Posterior cingulate gyrus (tissue), 11 donors: ENCODE measurements at places on chromosomes 4 and X.

- no peak for DNase-seq
Observed at GRCh38 chr4:79357365-79357764, 31.5 kb upstream of the NAA11 start.

GRCh38 chrX:124328765-124329164 is 3.7 kb upstream of the TEX13D start:
- no peak for DNase-seq

DNA sequence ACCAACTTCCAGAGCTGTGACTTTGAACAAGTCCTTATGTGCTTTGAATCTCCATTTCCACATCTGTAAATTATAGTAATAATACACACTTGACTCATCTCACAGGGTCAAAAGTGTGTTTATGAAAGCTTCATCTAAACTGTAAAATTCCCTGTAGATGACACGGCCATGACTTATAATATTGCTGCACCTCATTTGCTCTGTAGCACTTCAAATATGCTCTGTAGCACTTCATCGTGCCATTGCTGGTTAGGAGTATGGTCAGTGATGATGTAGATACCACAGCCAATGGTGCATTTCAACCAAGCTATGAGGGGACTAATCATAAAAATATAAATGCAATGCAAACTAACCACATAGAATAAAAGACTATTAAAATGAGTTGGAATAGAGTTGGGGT is 318.6 kb downstream of the ANK2 start:
- DNase-seq: no peak

DNA sequence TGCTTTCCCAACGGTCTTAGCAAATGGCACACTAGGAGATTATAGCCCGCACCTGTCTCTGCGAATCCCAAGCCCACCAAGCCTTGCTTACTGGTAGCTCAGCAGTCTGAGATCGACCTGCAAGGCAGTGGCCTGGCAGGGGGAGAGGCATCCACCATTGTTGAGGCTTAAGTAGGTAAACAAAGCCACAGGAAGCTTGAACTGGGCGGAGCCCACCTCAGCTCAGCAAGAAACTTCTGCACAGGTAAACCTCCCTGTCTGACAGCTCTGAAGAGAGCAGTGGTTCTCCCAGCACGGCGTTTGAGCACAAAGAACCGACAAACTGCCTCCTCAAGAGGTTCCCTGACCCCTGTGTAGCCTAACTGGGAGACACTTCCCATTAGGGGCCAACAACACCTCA is 42.8 kb downstream of the BRWD3 start:
- no peak for DNase-seq

- DNase-seq: no peak
Observed at GRCh38 chr4:77797239-77797638, 21.9 kb downstream of the CNOT6L start.

- DNase-seq: peak; percentile 67
Observed at GRCh38 chr4:123996718-123997510, 600.3 kb downstream of the SPRY1 start.

- DNase-seq: no peak
Observed at GRCh38 chr4:54090804-54091623, 8.9 kb upstream of the GSX2 start.

DNA sequence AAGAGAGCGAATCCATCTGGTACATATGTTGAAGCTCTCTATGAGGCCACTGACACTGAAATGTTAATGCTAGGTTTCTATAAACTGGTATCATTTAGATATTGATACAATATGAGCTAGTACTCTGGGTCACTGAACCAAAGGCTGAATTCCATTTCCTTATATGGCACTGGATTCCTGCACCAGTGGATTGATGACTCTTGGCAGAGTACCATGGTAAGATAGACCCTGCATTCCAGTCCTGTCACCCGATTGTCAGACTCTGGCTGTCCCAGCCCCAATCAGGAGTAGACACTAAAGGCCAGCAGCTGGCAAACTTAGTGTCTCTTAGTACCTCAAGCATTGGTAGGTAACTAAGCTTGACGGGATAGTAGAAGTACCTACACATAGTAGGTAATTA is 44.0 kb upstream of the EOLA2 start:
- DNase-seq: no peak

- DNase-seq: no peak
Observed at GRCh38 chrX:147962476-147962875, 18.7 kb upstream of the FMR1NB start.

GRCh38 chr4:147463065-147463464 is 17.8 kb upstream of the EDNRA start:
- DNase-seq: no peak

GRCh38 chr4:161005746-161006145 is 1158.1 kb downstream of the FSTL5 start:
- no peak for DNase-seq

GRCh38 chr4:26010304-26010703 is 96.3 kb downstream of the SMIM20 start:
- DNase-seq: no peak

- no peak for DNase-seq
Observed at GRCh38 chr4:75345423-75345822, 168.8 kb downstream of the RCHY1 start.

DNA sequence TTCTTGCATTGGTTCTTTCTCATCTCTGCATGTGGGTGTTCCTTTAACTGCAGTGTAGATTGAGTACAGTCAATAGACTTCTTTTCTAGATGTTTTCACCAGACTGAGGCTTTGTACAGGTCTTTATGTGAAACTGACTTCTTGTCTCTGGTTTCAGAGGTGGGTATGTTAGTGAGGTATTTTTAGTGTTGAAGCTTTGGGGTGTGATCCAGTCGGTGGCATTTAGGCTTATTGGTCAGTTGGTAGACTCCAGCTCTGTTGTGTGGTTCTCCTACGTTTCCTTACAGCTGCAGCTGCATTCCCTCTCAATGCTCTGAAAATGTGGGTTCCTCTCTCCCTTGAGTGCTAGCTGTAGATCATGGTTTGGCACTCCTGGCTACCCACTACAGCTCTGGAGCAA is 21.3 kb upstream of the AMBN start:
- DNase-seq: no peak

DNA sequence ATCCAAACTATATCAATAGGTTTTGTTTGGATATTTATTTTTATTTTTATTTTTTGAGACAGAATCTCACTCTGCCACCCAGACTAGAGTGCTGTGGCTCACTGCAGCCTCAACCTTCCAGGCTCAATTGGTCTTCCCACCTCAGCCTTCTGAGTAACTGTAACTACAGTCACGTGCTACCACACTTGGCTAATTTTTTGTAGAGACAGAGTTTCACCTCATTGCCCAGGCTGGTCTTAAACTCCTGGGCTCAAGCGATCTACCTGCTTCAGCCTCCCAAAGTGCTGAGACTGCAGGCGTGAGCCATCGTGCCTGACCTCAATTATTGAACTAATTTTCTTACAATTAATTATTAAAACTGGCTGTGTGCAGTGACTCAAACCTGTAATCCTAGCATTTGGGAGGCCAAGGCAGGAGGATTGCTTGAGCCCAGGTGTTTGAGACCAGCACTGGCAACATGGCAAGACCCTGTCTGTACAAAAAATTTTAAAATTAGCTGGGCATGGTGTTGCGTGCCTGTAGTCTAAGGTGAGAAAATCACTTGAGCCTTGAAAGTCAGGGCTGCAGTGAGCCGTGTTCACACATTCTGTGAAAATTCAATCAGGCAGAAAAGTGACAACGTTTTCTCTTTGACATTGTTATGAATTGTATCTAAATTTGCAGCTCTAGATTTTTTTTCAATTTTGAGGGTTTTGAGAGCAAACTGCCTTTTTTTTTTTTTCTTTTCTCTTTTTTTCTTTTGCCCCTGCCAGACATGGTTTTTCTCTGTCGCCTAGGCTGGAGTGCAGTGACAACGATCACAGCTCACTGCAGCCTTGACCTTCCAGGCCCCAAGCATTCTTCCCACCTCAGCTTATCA is 66.0 kb downstream of the UBE2K start:
- no peak for DNase-seq

- DNase-seq: no peak
Observed at GRCh38 chr4:37561803-37562207, 124.4 kb downstream of the RELL1 start.

GRCh38 chrX:151279161-151279560 is 102.8 kb downstream of the GPR50 start:
- DNase-seq: no peak

DNA sequence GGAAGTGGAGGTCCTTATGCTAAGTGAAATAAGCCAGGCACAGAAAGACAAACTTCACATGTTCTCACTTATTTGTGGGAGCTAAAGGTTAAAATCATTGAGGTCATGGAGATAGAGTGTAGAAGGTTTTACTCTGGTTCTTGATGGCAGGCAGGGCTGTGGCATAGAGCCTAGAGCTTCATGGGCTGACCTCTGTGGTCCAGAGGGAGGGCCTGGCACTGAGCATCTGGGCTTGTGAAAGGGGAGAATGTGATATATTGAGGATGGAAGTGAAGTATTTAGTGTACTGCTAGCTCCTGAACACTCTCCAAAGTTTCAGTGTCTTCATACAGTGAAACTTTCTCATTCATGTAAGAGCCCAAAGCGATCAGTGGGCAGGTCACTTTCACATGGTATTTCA is 71.3 kb upstream of the ANXA3 start:
- DNase-seq: no peak

DNA sequence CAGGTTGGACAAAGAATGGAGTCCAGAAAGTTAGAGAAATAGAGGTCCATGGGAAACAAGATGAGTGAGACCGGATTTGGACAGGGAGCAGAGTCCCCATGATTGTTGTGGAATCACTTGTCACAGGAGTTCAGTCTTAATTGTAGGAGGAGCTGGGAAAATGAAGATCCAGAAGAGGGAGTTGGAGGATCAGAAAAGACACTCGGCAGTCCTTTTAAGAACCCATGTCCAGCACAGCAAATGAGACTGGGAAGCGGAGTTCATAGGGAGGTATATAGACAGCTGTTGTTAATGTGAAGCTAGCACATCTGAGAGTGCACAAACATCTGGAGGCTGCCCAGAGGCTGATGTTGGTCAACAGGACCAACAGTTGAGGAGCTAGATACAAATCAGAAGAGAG is 111.4 kb upstream of the RXFP1 start:
- DNase-seq: no peak

- no peak for DNase-seq
Observed at GRCh38 chrX:153626863-153627674, 19.9 kb upstream of the DUSP9 start.

DNA sequence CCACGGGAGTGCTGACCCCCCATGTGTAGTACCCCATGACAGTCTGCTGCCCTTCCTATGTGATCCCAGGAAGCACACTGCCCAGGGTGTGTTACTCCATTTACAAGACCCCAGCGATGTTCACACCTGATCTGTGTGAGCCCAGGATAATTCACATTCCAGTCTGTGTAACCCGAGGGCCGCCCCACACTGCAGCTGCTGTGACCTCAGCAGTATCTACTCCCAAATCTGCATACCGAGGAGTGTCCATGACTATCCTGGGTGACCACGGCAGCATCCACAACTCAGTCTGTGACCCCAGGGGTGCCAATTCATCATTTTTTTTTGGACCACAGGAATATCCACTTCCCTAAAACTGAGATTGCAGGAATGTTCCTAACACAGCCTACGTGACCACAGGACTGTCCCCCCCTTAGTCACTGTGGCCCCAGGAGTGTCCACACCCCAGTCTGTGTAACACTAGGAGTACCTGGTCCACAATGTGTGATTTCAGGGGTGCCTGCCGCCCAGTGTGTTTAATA is 7.8 kb upstream of the GLOD5 start:
- no peak for DNase-seq

- no peak for DNase-seq
Observed at GRCh38 chr4:71366766-71367165, 27.9 kb downstream of the SLC4A4 start.

GRCh38 chrX:68503836-68504636 is 5.2 kb downstream of the YIPF6 start:
- no peak for DNase-seq

GRCh38 chr4:34009951-34010350 is 2234.4 kb downstream of the ARAP2 start:
- no peak for DNase-seq

DNA sequence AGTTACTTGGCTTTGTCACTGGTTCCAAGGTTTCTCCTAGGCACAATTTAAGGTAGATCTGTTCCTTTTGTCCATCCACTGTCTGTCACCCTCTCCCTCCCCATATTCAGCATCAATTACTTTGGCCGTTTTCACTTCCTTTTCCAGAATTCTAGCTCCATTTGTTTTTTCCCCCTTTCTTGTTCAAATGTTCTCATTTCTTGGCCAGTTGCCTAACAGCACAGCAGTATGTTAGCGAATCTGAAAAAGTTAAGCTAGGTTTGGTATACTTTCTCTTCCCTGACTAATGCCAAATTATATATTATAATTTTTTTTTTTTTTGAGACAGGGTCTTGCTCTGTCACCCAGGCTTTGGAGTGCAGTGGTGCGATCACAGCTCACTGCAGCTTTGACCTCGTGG is 409.1 kb upstream of the TEX13C start:
- DNase-seq: no peak

GRCh38 chrX:134794692-134795091 is 136.4 kb upstream of the PLAC1 start:
- DNase-seq: no peak

GRCh38 chr4:39291686-39292085 is 74.5 kb downstream of the RFC1 start:
- DNase-seq: no peak

- no peak for DNase-seq
Observed at GRCh38 chr4:84529169-84529751, 30.2 kb upstream of the NKX6-1 start.

- no peak for DNase-seq
Observed at GRCh38 chrX:129144172-129145038, 378.9 kb downstream of the SMARCA1 start.

- DNase-seq: no peak
Observed at GRCh38 chr4:111934314-111934713, 210.9 kb upstream of the FAM241A start.

DNA sequence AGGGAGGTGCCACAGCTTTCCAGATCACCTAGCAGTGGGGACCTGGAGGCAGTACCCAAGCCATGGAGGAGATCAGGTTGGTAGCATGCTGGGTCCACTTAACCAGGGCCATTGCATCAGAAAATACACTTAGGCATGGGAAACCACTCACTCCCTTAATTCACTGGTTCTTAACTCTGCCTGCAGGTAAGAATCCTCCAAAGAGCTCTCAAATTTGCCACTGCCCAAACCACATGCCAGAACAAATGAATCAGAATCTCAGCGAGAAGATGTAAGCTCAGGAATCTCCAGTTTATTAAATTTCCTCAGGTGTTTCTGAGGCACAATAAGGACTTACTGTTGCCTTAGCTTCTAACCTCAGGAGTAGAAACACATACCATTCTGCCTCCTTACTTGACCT is 327.7 kb upstream of the RASGEF1B start:
- DNase-seq: no peak

DNA sequence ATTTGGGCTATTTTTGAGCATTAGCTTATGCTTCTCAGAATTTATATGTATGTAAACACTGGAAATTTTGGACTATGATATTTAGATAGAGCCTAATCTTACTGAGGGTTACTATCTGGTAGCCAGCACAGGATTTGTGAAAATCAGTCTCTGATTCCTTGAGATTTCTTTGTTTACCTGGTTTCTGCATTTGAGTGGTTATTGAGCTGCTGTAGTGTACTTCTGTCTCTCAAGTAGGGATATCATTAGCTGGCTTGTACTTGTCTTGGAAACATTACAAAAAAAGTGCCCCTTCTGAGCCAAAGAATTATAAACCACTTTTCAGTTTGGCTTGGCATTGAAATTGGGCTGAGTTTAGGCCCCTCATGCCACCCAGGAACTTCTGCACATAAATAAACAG is 49.7 kb downstream of the TLL1 start:
- DNase-seq: no peak
